ENCODE measurements at places on chromosomes 4 and X.

DNA sequence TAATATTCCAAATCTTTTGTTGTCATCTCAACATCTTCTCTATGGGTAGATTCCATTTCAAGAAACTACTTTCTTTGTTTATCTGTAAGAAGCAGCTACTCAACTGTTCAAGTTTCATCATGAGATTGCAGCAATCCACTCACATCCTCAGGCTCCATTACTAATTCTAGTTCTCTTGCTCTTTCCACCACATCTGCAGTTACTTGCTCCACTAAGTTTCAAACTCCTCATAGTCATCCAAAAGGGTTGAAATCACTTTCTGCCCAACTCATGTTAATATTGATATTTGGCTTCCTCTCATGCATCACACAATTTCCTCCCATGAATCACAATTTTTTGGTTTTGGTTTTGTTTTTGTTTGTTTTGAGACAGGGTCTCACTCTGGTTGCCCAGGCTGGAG lies 35.7 kb downstream of the ADH5 start:
- H3K4me1 ChIP-seq = peaks cover 8% of the 10 kb centered on the region
- peaks cover 26% of the 10 kb centered on the region for H3K36me3 ChIP-seq
- DNase-seq = no peak
- no peak overlapping the region for H3K4me3 ChIP-seq

DNA sequence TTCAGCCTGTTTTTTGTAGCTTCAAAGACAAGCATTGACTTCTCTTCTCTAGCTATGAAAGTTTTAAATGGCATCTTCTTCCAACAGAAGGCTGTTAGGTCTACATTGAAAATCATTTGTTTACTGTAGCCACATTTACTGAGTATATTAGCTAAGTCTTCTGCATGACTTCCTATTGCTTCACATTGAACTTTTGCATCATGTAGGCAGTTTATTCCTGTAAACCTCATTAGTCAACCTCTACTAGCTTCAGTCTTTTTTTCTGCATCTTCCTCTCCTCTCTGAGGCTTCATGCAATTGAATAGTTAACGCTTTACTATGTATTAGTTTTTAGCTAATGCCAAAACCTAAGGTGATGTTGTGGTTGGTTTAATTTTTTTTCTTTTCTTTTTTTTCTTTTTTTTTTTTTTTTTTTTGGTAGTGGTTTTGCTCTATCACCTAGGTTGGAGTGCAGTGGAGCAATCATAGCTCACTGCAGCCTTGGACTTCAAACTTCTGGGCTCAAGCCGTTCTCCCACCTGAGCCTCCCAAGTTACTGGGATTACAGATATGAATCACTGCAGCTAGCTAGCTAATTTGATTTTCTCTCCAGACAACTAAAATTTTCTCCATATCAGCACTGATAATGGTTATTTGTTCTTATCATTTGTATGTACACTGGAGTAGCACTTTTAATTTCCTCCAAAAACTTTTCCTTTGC lies 3.4 kb downstream of the UGT2A3 start:
- H3K4me3 ChIP-seq = no peak overlapping the region
- H3K36me3 ChIP-seq = no peaks in the 10 kb centered on the region
- no peak for DNase-seq

DNA sequence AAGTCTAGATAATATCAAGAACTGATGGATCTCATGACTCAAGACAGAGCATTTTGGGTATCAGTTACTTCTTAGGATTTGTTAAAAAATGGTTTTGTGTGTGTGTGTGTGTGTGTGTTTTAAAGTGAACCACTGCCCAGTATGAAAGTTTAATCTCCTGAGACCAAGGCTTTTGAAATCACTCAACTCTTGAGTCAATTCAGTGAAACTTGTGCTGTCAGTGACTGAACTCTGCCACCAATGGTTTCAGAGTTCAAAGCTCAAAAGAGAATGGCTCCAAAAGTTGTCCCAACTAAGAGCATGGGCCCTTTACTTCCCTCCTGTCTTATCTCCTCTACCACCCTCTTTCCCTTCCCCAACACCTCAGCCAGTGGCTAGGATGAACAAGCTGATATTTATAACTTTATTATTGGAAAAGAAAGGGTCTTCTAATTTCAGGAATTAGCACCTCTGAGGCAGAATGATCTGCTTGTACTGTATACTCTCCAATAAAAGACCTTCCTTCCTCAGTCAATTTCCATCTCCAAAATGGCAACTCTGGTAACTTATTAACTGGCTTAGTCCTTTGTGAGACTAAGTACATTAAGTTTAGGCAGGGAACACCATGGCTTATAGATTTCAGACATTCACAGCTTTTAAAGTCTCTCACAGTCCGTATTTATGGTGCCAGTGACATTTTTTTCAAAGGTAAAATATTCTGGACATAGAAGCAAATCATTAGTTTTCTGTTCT lies 152.2 kb downstream of the REPS2 start:
- H3K4me3 ChIP-seq = no peak overlapping the region
- DNase-seq = no peak
- H3K27ac ChIP-seq = no peak overlapping the region
- H3K27me3 ChIP-seq = peaks cover 16% of the 10 kb centered on the region
- no peaks in the 10 kb centered on the region for H3K36me3 ChIP-seq
- no peaks in the 10 kb centered on the region for H3K4me1 ChIP-seq

GRCh38 chrX:31136144-31136611 lies 64.3 kb upstream of the FTHL17 start:
- no peak overlapping the region for H3K4me3 ChIP-seq
- H3K27ac ChIP-seq = no peak overlapping the region
- peaks cover 7% of the 10 kb centered on the region for H3K4me1 ChIP-seq
- H3K36me3 ChIP-seq = peaks cover 34% of the 10 kb centered on the region
- DNase-seq = no peak

DNA sequence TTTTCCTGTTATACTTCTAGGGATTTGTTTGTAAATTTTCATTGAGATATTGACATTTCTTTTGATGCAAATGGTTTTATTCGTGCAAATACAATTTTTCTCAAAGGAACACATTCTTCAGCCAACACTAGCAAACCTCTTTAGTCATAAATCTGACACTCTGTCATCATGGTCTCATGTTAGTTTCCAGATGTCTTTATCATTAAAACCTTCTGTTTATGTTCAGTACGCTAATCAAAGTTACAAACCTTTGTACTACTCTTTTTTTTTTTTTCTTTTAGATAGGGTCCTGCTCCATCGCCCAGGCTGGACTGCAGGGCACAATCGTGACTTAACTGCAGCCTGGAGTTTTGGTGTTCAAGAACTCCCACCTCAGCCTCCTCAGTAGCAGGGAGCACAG lies 7.1 kb downstream of the SLC25A31 start:
- H3K27ac ChIP-seq = no peak overlapping the region
- peaks cover 10% of the 10 kb centered on the region for H3K4me1 ChIP-seq
- no peak overlapping the region for H3K4me3 ChIP-seq
- H3K36me3 ChIP-seq = peaks cover 3% of the 10 kb centered on the region
- H3K27me3 ChIP-seq = no peaks in the 10 kb centered on the region
- no peak for DNase-seq

- H3K4me1 ChIP-seq = no peaks in the 10 kb centered on the region
- DNase-seq = no peak
- no peaks in the 10 kb centered on the region for H3K27me3 ChIP-seq
- no peak overlapping the region for H3K4me3 ChIP-seq
- peaks cover 27% of the 10 kb centered on the region for H3K36me3 ChIP-seq
Observed at GRCh38 chr4:105236916-105237311, 90.2 kb downstream of the TET2 start.

DNA sequence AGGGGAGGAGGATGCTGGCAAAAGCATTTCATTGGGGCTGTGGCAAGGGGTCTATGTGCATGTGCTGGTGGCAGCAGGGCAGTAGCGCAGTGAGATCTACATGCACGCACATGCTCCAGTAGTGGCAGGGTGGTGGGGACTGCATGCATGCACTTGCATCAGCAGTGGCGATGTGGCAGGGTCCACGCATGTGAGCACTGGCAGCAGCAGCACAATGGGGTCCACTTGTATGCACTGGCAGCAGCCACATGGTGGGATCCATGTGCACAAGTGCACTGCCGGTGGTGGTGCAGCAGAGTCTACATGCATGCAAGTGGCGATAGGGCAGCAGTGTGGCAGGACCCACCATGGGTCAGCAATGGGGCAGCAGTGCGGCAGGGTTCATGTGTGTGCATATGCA lies 233.1 kb downstream of the THOC2 start:
- no peaks in the 10 kb centered on the region for H3K4me1 ChIP-seq
- DNase-seq = no peak
- peaks cover 1% of the 10 kb centered on the region for H3K27me3 ChIP-seq
- H3K27ac ChIP-seq = no peak overlapping the region
- H3K4me3 ChIP-seq = no peak overlapping the region

DNA sequence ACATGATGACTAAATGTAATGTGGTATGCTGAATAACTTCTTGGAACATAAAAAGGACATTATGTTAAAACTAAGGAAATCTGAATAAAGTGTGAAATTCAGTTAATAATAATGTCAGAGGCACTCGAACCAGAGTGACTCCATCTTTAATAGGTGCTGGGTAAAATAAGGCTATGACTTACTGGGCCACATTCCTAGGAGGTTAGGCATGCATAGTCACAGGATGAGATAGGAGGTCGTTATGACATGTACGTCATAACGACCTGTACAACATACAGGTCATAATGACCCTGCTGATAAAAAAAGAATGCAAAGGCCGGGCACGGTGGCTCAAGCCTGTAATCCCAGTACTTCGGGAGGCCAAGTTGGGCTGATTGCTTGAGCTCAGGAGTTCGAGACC lies 28.9 kb upstream of the OPHN1 start:
- H3K4me1 ChIP-seq = no peaks in the 10 kb centered on the region
- no peak overlapping the region for H3K27ac ChIP-seq
- no peaks in the 10 kb centered on the region for H3K36me3 ChIP-seq
- DNase-seq = no peak

DNA sequence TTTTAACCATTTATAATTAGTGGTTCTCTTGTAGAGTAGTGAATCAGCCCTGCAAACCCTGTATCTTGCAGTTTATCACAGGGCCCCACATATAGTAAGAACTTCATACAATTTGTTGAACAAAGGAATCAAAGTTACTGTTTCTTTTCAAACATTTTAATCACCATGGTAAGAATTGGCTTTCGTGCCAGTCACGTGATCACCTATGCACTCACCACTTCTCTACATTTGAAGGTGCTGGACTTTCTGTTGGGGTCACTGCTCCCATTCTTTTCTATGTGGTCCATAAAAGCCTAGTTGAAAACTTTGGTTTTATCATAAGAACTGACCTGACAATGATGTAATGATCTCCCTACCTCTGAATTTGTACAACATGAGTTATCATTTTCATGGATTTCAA lies 426.4 kb upstream of the CPEB2 start:
- peaks cover 13% of the 10 kb centered on the region for H3K27me3 ChIP-seq
- H3K4me1 ChIP-seq = no peaks in the 10 kb centered on the region
- no peak for DNase-seq
- H3K4me3 ChIP-seq = no peak overlapping the region

DNA sequence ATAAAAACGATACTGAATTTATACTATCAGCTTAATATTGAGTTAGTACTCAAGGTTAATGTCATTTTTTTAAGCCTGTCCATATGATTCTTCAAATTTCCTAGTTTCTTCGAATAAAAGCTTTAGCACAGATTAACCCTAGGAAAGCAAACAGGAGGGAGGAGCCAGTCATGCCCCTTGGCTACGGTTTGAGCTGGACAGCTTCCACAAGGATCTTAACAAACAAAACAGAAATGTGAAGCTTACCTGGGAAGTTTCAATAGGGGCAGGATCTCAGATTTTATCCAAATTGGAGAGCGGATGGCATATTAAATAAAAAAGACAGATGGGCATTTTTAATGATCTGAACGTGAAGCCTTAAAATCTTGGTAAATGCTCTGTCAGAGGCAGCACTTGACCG lies 2.3 kb downstream of the NWD2 start:
- H3K4me3 ChIP-seq = no peak overlapping the region
- H3K36me3 ChIP-seq = no peaks in the 10 kb centered on the region
- H3K27ac ChIP-seq = no peak overlapping the region
- peaks cover 6% of the 10 kb centered on the region for H3K4me1 ChIP-seq

- H3K27ac ChIP-seq = no peak overlapping the region
- H3K4me1 ChIP-seq = peaks cover 28% of the 10 kb centered on the region
- H3K36me3 ChIP-seq = no peaks in the 10 kb centered on the region
- no peaks in the 10 kb centered on the region for H3K27me3 ChIP-seq
- H3K4me3 ChIP-seq = no peak overlapping the region
Observed at GRCh38 chr4:126779436-126780166, 853.2 kb upstream of the INTU start.

GRCh38 chr4:106329041-106329618 lies 12.8 kb downstream of the AIMP1 start:
- no peaks in the 10 kb centered on the region for H3K27me3 ChIP-seq
- H3K27ac ChIP-seq = no peak overlapping the region
- no peak overlapping the region for H3K4me3 ChIP-seq
- H3K36me3 ChIP-seq = peaks cover 21% of the 10 kb centered on the region
- DNase-seq = no peak
- H3K4me1 ChIP-seq = peaks cover 3% of the 10 kb centered on the region

DNA sequence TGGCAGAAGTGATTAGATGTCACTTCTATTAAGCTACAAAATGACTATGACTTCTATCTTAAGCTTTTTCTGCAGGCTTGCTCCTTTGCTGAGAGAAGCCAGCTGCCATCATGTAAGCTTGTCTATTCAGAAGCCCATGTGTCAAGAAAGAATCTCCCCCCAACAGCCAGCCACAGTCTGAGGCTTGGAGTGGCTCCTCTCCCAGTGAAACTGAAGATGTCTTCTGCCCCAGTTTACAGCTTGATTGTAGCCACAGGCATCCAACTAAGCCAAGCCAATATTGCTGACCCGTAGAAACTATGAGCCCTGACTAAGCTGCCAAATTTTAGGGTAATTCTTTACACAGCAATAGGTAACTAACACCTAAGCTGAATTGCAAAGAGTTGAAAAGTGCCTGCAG lies 26.7 kb upstream of the SLC10A7 start:
- peaks cover 3% of the 10 kb centered on the region for H3K36me3 ChIP-seq
- H3K4me1 ChIP-seq = peaks cover 3% of the 10 kb centered on the region

- H3K4me1 ChIP-seq = peaks cover 14% of the 10 kb centered on the region
- no peaks in the 10 kb centered on the region for H3K36me3 ChIP-seq
- DNase-seq = no peak
- H3K4me3 ChIP-seq = no peak overlapping the region
Observed at GRCh38 chrX:5051831-5052491, 1176.7 kb downstream of the NLGN4X start.

GRCh38 chrX:91039777-91040176 lies 394.9 kb upstream of the PABPC5 start:
- no peaks in the 10 kb centered on the region for H3K36me3 ChIP-seq
- no peak for DNase-seq
- H3K27ac ChIP-seq = no peak overlapping the region
- no peak overlapping the region for H3K4me3 ChIP-seq
- H3K4me1 ChIP-seq = no peaks in the 10 kb centered on the region
- no peaks in the 10 kb centered on the region for H3K27me3 ChIP-seq

- no peaks in the 10 kb centered on the region for H3K36me3 ChIP-seq
- H3K4me1 ChIP-seq = no peaks in the 10 kb centered on the region
Observed at GRCh38 chr4:179291657-179292056, 1849.4 kb upstream of the AGA start.

- no peak overlapping the region for H3K27ac ChIP-seq
- H3K4me3 ChIP-seq = no peak overlapping the region
- DNase-seq = no peak
- H3K27me3 ChIP-seq = peaks cover 11% of the 10 kb centered on the region
Observed at GRCh38 chr4:155496294-155496626, 119.5 kb upstream of the MAP9 start.

- no peaks in the 10 kb centered on the region for H3K27me3 ChIP-seq
- H3K27ac ChIP-seq = peak overlapping the region; percentile 98
- peaks cover 39% of the 10 kb centered on the region for H3K36me3 ChIP-seq
- peaks cover 100% of the 10 kb centered on the region for H3K4me1 ChIP-seq
- H3K4me3 ChIP-seq = peak overlapping the region; percentile 35
Observed at GRCh38 chr4:57065730-57066482, 44.3 kb downstream of the IGFBP7 start.

- no peaks in the 10 kb centered on the region for H3K4me1 ChIP-seq
- DNase-seq = no peak
- H3K4me3 ChIP-seq = no peak overlapping the region
- peaks cover 2% of the 10 kb centered on the region for H3K27me3 ChIP-seq
- no peak overlapping the region for H3K27ac ChIP-seq
Observed at GRCh38 chrX:53481093-53481492, 46.9 kb upstream of the HSD17B10 start.
